Activated T-helper 1 cell treated with anti-CD3 and anti-CD28 coated beads, Interleukin-2, amount 50 U/mL, for 16 hours (primary cell): ENCODE measurements at places on chromosomes 7 and 10.

DNA sequence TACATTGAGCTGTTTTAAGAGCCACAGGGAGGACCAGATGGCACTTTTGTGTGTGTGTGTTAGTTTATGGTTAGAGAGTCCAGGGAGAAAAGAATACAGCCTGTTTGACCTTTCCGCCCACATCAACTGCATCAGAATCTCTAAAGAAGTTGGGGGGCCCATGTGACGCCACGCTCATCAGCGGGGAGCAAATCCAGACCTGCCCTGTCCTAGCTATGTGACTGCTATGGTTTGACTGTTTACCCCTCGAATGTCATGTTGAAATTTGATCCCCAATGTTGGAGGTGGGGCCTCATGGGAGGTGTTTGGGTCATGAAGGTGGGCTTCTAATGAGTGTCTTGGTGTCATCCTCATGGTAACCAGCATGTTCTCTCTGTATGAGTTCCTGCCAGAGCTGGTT, 128.0 kb downstream of the ADRA2A start:
- DNase-seq = no peak

- no peak for DNase-seq
Observed at GRCh38 chr10:109737009-109737408, 186.3 kb downstream of the XPNPEP1 start.

GRCh38 chr10:33117816-33118215, 159.8 kb upstream of the ITGB1 start:
- no peak for DNase-seq

- DNase-seq = no peak
Observed at GRCh38 chr7:16817536-16817935, 12.7 kb upstream of the AGR2 start.

GRCh38 chr10:105017691-105018090, 376.6 kb downstream of the SORCS3 start:
- no peak for DNase-seq

DNA sequence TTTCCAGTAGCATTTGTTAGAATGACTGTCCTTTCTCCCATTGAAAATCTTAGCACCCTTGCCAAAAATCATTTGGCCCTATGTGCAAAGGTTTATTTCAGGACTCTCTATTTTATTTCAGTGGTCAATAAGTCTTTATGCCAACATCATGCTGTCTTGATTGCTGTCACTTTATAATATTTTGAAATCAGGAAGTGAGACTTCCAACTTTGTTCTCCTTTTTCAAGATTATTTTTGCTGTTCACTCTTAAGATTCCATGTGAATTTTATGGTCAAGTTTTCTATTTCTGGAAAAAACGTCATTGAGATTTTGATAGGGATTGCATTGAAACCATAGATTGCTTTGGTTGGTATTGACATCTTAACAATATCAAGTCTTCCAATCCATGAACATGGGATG, 65.1 kb downstream of the PAXIP1 start:
- DNase-seq = no peak

DNA sequence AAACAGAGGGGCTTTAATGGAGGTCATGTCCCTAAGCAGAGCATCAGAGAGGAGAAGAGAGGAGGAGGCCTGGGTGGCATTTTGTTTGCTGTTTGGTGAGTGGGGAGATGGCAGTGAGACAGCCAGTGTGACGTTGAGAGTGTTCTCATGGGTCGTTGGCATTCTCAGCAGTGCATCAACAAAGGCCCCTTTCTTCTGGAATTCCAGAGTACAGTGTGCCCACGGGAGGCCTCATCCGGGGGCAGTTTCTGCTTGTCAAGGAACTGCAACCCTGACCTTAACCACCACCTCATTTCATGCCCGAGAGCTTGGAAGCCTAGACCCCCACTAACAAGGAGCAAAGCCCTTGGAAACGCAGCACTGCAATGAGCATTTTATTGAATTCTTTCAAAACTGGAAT, 92.9 kb downstream of the CELF2 start:
- no peak for DNase-seq
